ENCODE measurements at places on chromosomes 16 and 17.
A peak's percentile ranks its signal among the peaks of the same experiment; 100 is the strongest.

- no peak for DNase-seq
Observed at GRCh38 chr17:38442548-38442947, 14.3 kb downstream of the ARHGAP23 start.

DNA sequence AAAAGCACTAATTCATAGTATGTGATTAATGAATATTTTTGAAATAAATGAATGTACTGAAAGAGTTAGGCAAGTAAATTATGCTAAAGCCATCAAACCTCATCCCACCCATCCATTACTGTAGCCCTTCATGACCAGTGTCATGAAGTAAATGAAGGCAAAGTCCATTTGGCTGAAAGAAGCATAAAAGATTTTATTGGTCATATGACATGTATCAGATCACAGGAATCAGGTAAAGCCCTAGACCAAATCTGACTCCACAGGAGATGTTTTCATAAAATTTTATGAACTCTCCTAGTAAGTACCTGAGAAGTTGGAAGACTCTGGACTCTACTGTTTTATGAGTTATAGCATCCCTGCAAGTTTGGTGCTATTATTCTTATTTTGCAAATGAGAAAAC, 213.5 kb downstream of the TMEM114 start:
- DNase-seq: no peak

DNA sequence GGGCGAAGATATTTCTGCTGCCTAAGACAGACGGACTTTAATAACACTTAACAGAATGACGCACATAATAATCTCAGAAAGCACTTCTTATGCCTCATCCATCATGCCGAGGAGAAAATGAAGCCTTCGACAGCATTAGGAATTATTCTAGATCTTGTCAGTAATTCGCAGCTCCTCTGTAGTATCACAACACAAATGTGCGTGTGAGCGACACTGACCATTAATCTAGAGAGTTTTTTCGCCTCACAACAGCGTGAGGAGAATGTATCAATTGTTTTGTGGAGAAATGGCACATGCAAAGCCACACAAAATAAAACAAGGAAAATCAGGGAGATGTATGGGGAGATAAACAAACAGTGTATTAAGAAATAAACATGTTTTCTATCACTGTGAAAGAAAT, 410.2 kb upstream of the PSMD7 start:
- no peak for DNase-seq

DNA sequence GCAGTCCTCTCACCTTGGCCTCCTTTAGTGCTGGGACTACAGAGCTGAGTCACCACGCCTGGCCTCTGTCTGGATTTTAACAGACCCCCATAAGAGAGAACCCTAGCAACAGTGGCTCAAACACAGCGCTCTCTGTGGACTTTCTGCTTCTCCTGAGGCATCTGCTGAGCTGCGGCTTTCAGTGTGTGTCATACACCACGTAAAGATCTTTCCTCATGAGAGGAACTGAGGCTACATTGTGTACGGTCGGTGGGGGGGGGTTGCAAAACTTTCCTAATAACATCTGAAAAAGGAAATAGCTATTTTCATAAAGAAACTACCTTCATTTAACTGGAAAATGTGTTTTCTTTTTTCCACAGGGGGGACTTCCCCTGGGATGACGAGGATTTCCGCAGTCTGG, 32.9 kb downstream of the DEF8 start:
- DNase-seq: no peak

GRCh38 chr17:65920996-65921395, 270.9 kb downstream of the CEP112 start:
- no peak for DNase-seq

DNA sequence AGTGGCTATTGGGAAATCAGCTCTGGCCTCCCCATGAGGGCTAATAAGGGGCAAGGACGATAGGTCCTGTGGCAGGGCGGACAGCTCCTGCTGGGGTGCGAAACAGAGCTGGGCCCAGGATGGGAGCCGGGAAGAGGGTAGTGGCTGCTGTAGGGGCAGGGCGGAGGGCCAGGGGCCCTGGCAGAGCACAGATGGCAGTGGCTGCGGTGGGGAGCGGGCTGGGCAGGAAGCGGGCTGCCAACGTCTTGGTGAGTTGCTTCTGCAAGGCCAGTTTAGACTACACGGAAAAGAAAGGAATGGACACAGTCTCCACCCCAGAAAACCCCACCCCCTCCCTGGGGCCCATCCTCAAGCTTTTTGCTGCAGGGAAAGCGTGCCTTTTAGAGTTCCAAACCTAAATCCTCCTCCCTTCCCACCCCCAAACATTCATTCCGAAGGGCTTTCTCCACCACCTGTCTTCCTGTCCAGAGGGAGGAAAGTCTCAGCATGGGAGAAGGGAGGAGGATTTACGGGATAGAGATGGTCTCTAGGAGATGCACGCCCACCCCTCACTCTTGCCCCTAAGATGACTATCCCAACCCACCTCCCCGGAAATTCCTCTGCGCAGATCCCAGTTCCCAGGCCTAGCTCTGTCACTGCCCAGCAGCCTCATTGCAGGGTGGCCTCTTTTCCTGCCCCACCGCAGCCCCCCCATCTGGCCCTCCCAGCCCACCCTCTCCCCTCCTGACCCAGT, 7.1 kb downstream of the NKIRAS2 start:
- DNase-seq: no peak

DNA sequence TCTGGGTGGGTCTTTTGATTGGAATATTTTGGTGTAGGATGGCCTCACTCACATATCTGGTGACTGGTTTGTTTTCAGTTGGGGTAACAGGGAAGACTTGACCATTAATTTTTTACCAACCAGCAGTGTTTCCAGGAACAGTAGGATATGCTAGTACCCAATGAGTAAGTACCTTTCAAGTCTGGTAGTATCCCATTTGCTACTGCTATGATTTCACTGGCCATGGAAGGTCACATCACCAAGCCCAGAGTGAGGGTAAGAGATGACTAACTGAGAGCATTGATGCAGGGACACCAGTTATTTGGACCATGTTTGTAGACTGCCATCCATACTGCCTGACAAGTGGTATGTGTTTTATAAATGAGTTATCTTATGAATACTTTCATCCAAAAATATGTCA, 277.7 kb downstream of the MAP2K6 start:
- DNase-seq: no peak

DNA sequence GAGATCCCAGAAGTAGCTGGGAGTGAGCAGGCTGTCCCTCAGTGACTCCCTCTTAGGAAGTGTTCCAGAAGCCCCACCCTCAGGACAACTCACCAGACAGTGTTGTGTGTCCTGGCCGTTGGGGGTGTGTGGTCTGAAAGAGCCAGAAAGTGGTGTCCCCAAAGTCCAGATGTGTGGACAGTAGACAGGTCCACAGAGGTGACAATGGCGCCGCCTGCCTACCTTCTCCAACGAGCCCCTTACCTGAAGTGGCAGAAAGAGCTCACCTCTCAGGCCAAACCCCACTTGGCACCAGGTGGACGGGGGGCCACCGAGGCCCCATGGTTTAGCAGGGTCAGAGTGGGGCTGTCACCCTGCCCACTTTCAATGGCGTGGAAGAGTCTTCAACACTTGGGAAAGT, 19.9 kb downstream of the C17orf100 start:
- DNase-seq: no peak

DNA sequence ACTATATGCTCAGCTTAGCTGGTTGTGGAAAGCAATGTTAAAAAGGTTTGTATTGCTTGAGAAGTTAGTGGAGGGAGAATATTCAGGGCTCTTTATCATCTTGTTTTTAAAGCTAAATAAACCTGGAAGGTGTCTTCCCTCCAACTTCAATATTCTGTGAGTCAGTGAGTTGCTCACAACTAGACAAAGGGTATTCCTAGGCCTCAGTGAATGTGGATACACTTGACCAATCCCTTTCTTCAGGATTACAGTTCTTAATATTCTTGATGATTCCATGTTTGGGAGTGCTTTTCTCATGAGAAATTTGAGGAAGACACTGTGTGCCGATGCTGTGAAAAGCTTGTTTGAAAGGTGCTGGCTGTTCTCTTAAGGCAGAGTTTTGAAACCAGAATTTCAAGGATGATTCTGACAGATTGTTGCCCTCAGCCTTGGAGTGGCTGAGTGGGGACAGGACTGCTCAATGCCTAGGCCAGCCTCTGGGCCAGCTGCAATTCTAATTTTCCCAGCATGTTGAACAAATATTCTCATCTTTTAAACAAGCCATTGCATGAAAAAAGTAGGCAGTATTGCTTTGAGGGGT, 30.1 kb downstream of the MAP2K4 start:
- no peak for DNase-seq

DNA sequence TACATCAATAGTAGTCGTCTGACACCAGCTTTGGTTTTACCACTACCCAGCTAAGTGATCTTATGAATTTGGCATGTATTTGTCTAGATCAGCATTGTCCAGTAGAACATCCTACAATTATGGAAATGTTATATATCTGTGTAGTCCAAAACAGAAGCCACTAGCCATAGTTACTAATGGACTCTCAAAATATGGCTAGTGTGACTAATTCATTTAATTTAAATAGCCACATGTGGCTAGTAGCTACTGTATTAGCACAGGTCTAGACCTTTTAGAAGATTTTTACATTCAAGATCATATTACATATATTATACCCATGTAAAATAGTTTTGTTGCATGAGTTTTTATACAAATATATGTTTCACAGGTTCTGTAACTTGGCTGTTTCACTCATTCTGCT, 27.0 kb upstream of the NFAT5 start:
- DNase-seq: no peak

GRCh38 chr17:7043497-7044198, at the start of gene SLC16A11:
TSS of gene SLC16A11 (minus strand) at chr17:7044092. CDS start at chr17:7043513, 579 bp downstream.
- DNase-seq: no peak

DNA sequence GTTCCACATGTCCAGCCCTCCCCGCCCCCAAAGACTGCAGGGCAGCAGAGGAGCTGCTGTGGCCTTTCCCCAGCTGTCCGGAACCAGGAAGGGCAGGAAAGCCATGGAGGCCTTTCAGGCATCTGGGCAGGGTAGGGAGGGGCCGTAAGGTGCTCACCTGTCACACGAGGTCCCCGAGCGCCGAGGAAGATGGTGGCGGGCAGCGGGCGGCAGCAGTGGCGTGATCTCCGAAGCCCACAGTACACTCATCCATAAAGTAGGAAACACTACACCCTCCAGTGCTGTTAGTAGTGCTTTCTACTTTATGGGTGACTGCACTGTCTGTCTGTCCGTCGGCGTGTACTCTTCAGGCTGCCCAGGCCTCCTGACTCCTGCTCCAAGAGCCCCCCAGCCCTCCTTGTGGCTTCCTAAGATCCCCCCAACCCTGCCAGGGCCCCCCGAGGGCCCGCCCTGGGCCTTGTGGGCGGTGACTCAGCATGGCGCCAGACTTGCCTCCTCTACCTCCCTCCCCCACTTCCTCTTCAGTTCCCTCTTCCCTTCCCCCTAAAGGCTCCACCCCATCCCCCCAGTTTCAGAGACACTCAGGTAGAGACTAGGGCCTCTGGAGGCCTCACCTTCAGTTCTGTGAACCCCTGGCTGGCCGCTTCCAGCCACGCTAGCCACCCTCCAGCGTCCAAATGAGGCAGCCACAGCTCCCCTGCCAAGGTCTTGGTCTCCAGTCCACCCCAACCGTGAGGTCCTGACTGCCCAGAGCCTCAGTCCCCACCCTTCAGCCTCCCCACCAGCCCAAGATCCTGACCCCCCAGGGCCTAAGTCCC, 2.6 kb upstream of the TSPOAP1 start:
- peak; percentile 86 for DNase-seq

GRCh38 chr17:61627658-61628057, 36.6 kb upstream of the NACA2 start:
- no peak for DNase-seq

GRCh38 chr17:81171941-81172340, 5.9 kb upstream of the AATK start:
- DNase-seq: no peak

- DNase-seq: no peak
Observed at GRCh38 chr16:23369416-23369815, 67.3 kb downstream of the SCNN1B start.

- no peak for DNase-seq
Observed at GRCh38 chr16:88784074-88784855, 755 bp downstream of the PIEZO1 start.

- no peak for DNase-seq
Observed at GRCh38 chr16:17362946-17363345, 107.8 kb downstream of the XYLT1 start.

GRCh38 chr16:86016201-86016965, 117.4 kb downstream of the IRF8 start:
- peak; percentile 44 for DNase-seq

- peak; percentile 17 for DNase-seq
Observed at GRCh38 chr16:4613636-4614570, 785 bp downstream of the UBALD1 start.

- DNase-seq: no peak
Observed at GRCh38 chr16:15611610-15612009, 31.3 kb downstream of the MARF1 start.

DNA sequence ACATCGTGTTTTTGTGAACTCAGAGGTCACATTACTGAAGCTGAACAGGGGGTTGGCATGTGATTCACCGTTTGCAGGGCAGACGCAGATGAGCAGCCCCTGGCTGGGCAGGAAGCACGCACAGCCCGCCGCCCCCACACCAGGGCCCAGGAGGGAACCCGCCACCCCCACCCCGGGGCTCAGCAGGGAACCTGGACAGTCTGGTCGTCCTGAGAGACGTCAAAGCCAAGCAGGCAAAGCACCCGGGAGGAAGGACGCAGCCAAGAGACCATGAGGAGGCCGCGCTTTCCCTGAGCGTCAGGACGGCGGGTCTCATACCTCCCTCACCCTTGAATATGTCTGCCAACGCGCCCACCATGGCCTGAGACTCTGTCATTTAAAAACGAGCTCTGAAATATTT, 60.6 kb downstream of the LMF1 start:
- no peak for DNase-seq

DNA sequence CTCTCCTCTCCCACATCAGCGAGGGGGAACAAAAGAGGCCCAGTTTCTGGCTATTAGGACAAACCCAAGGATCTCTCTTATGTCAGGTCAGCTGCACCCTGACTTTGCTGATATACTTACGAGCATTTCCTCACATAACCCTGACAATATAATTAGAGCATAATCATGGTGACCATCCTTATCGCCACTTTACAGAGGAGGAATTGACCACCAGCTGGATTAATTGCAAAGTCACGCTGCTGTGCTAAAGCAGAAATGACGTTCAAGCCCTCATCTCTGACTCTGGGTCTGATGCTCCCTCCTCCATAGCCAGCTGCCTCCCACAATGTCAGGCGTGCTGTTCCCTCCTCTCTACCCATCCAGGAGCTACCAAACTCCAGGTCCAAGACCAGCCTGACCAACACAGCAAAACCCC, 42.6 kb downstream of the TRARG1 start:
- no peak for DNase-seq

DNA sequence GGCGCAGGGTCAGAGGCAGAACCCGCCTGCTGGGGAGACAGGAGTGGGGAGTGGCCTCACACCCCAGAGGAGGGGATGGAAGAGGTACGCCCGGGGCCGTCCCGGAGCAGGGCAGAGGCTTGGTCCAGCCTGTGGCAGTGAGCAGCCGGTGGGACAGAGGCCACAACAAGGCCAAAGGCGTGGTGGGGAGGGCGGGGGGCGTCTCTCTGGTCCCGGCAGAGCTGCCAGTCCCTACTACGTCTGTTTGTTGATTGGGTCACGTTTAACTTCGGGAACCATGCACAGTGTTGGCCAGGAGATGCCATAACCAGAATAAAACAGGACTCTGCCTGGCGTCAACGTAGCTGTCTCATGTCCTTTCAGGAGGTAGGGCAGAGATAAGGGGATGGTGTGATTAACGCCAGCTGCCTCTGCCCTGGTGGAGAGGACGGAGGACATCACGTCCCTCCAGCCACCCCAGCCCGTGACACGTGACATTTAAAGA, 192.8 kb downstream of the BANP start:
- no peak for DNase-seq

Measured in CD4-positive, alpha-beta memory T cell (primary cell).